ENCODE measurements at places on chromosomes 4 and X. TPM values are rescaled to one million over a fixed set of nuclear protein-coding genes. Genes with fewer than 3 reads are reported as not detected.

DNA sequence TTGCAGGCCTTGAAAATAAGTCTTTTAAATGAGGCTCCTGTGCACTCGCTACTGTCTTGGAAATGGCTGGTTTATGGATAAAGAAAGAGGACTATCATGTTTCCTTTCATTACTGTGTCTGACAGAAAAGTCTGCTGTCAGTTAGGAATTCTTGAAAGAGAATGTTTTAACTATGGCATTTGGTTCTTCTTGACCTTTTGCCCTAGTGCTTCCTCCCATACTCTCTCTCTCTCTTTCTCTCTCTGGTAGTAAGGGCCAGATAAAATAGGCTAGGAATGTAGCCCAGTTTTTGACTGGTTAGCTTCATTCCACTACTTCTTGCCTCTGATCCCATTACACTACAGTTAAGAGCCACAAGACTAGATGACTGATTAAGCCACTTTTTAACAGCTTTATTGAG lies 29.8 kb downstream of the YY2 start:
- H3K27me3 ChIP-seq = no peaks in the 10 kb centered on the region
- no peak overlapping the region for H3K27ac ChIP-seq
- no peak overlapping the region for H3K4me3 ChIP-seq
- no peaks in the 10 kb centered on the region for H3K36me3 ChIP-seq
- no peaks in the 10 kb centered on the region for H3K4me1 ChIP-seq
- DNase-seq = no peak

DNA sequence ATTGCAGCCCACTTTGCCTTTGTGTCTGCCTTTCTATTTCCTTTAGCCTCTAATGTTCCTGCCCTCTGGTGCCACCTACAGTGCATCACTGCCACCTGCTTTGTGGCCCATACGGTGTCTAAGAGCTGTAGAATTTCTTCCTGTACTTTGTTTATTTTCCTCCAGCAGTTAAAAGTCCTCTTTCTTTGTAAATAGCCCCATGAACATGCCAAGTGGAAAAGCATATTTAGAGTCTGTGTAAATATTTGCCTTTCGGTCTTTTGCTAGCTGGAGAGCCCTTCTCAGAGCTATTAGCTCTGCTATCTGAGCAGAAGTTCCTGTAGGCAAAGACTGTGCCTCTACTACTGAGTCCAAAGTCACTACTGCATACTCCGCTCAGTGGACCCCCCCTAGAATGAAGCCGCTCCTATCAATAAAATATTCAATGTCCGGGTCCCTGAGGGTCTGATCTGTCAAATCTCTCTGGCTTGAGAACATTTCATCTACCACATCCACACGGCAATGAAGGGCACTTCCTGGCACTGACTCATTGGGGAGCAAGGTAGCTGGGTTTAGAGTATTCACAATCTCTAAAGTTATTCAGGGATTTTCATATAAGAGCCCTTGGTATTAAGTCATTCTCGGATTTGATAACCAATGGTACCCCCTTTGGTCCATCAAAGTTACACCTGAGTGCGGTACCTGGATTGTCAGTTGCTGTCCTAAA lies 36.3 kb downstream of the SULT1E1 start:
- H3K27me3 ChIP-seq = no peaks in the 10 kb centered on the region
- H3K4me3 ChIP-seq = no peak overlapping the region
- DNase-seq = no peak
- no peaks in the 10 kb centered on the region for H3K4me1 ChIP-seq

- no peak overlapping the region for H3K4me3 ChIP-seq
- no peaks in the 10 kb centered on the region for H3K4me1 ChIP-seq
- no peak for DNase-seq
- no peaks in the 10 kb centered on the region for H3K36me3 ChIP-seq
- no peaks in the 10 kb centered on the region for H3K27me3 ChIP-seq
- H3K27ac ChIP-seq = no peak overlapping the region
These were observed 64.6 kb downstream of the FHIP1A start for GRCh38 chr4:151473521-151474097.

DNA sequence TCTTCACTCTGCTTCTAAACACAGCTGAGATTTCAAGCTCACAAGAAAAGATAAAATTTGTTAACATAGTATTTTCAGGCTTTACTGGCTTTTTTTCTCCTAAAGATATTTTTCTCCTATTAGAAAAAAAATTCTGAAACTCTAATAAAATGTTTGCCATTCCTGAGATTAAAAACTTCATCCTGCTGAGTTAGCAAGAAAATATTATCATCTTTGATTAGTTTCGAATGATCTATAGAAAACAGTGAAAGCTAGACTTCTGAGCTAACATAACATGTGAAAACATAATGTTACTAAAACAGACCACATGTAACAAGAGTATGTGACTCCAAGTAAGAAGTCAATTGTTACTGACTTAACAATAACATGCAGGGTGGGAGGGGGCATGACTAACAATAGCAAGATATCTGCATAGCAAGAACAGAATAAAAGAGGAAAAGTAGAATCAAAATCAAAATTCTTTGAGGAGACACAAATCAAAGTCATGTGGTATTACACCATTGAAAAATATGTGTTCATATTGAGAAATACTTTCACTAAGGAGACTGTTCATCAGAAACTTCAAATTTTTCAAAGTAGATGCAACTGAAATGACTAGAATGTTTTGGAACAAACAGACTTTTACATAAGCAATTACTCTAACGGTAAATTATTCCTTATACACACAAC lies 14.5 kb downstream of the TBCK start:
- H3K4me3 ChIP-seq = no peak overlapping the region
- peaks cover 8% of the 10 kb centered on the region for H3K36me3 ChIP-seq
- H3K4me1 ChIP-seq = no peaks in the 10 kb centered on the region
- no peak for DNase-seq

DNA sequence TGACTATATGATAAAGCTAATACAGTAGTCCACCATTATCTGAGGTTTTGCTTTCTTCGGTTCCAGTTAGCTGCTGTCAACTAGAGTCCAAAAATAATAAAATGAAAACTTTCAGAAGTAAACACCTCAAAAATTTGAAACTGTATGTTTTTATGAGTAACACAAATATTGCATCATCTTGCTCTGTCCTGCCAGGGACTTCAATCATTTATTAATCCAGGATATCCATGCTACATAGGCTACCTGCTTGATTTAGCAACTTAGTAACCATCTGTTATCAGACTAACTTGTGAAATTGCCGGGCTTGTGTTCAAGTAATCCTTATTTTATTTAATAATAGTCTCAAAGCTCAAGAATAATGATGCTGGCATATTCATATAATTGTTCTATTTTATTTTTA lies 1537.8 kb upstream of the PABPC4L start:
- no peak for DNase-seq
- H3K4me1 ChIP-seq = no peaks in the 10 kb centered on the region
- H3K27ac ChIP-seq = no peak overlapping the region
- no peaks in the 10 kb centered on the region for H3K36me3 ChIP-seq
- H3K4me3 ChIP-seq = no peak overlapping the region

GRCh38 chr4:156941940-156942548 lies 29.6 kb downstream of the PDGFC start:
- no peaks in the 10 kb centered on the region for H3K27me3 ChIP-seq
- no peak overlapping the region for H3K27ac ChIP-seq
- H3K4me3 ChIP-seq = no peak overlapping the region
- H3K36me3 ChIP-seq = no peaks in the 10 kb centered on the region
- DNase-seq = no peak

GRCh38 chrX:153450949-153451277 lies 5.1 kb upstream of the TREX2 start:
- no peak overlapping the region for H3K27ac ChIP-seq
- H3K4me3 ChIP-seq = no peak overlapping the region
- DNase-seq = no peak

DNA sequence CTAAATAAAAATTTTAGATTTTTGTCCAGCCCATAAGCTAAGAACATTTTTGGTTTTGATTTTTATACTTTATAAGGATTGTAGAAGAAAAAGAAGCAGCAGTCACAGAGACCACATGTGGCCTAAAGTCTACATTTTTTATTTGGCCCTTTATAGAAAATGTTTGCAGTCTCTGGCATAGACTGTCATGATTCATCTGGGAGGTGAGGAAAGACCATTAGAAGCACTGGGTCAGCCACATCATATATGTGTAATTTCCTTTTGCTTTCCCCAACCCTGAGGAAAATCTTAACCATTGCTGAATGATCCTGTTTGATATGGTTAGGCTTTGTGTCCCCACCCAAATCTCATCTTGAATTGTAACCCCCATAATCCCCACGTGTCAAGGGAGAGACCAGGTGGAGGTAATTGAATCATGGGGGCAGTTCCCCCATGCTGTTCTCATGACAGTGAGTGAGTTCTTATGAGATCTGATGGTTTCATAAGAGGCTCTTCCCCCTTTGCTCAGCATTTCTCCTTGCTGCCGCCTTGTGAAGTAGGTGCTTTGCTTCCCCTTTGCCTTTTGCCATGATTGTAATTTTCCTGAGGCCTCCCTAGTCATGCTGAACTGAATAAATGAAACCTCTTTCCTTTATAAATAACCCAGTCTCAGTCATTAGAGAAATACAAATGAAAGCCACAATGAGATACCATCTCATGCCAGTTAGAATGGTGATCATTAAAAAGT lies 12.1 kb upstream of the COPS4 start:
- no peak for DNase-seq
- no peak overlapping the region for H3K4me3 ChIP-seq
- H3K36me3 ChIP-seq = no peaks in the 10 kb centered on the region

DNA sequence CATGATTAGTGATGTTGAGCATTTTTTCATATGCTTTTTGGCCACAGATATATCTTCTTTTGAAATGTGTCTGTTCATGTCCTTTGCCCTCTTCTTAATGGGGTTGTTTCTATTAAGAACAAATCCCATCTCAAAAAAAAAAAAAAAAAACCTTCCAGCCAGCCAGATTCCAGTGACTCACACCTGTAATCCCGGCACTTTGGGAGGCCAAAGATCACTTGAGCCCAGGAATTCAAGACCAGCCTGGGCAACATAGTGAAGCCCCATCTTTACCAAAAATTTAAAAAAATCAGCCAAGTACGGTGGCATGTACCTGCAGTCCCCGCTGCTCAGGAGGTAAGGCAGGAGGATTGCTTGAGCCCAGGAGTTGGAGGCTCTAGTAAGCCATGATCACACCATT lies 5.1 kb downstream of the RAB33B start:
- H3K4me1 ChIP-seq = peaks cover 18% of the 10 kb centered on the region
- H3K27me3 ChIP-seq = no peaks in the 10 kb centered on the region
- no peak overlapping the region for H3K27ac ChIP-seq
- no peak overlapping the region for H3K4me3 ChIP-seq

DNA sequence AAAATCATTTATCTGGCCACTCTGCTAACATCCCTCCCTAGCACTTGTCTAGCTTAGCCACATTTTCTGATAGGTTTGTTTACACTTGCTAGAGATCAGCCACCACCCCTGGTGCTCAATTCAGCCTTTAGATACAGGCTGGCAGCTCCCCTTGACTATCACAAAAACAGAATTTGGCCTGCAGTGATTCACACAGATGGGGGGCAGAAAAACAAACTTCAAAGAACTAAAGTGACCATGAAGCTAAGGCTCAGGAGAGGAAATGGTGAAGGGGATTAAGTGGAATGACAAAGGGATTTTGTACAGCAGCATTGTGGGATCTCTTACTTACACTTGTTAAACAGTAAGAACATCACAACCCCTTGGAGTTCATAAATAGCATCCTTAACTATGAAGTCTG lies 1718.0 kb upstream of the PCDH7 start:
- H3K4me1 ChIP-seq = no peaks in the 10 kb centered on the region
- H3K27ac ChIP-seq = no peak overlapping the region
- no peaks in the 10 kb centered on the region for H3K27me3 ChIP-seq
- DNase-seq = no peak

- DNase-seq = no peak
- H3K27ac ChIP-seq = no peak overlapping the region
- no peaks in the 10 kb centered on the region for H3K27me3 ChIP-seq
- H3K36me3 ChIP-seq = no peaks in the 10 kb centered on the region
- H3K4me3 ChIP-seq = no peak overlapping the region
These were observed 47.0 kb upstream of the NAP1L5 start for GRCh38 chr4:88744609-88745008.

GRCh38 chr4:61841714-61842113 lies 641.6 kb downstream of the ADGRL3 start:
- H3K27me3 ChIP-seq = no peaks in the 10 kb centered on the region
- H3K4me1 ChIP-seq = no peaks in the 10 kb centered on the region
- H3K27ac ChIP-seq = no peak overlapping the region

DNA sequence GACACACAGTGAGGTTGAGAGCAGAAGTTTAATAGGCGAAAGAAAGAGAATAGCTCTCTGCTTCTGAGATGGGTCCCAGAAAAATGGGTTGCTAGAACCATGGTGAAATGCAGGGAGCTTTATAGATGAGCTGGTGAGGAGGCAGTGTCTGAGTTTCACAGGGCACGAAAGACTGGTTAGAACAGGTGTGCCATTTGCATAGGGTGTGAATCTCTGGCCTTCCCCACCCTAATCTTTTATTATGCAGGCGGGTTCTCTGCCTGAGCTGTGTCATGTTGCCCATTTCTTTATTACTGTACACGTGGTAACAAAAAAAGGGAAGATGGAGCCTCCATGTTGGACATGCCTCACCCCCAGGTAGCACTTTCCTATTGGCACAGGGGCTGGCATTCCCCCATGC lies 39.1 kb downstream of the FUNDC1 start:
- H3K27ac ChIP-seq = no peak overlapping the region
- H3K36me3 ChIP-seq = no peaks in the 10 kb centered on the region
- no peaks in the 10 kb centered on the region for H3K4me1 ChIP-seq
- no peak for DNase-seq
- no peaks in the 10 kb centered on the region for H3K27me3 ChIP-seq
- H3K4me3 ChIP-seq = no peak overlapping the region

DNA sequence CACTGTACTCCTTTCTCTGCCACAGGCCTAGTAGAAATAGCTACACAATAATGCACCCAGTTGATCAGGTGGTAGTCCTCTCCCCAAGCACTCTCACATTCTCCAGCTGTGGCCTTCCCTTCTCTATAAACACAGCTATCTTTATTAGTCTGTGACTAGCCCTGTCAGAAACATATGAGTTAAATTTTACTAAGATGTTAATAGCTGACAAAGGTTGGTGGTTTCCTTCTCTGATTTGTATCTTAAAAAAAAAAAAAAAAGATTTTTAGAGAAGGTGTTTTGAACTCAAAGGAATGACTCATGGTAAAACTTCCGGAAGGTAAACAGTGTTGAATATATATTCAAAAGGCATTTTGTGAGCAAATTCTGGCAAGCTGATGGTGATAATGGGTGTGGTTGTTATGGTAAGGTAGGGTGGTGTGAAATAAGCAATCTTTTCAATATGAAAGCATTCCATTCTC lies 327.4 kb downstream of the PPP3CA start:
- H3K27me3 ChIP-seq = no peaks in the 10 kb centered on the region
- peaks cover 2% of the 10 kb centered on the region for H3K36me3 ChIP-seq
- peaks cover 25% of the 10 kb centered on the region for H3K4me1 ChIP-seq
- no peak overlapping the region for H3K27ac ChIP-seq
- DNase-seq = no peak

DNA sequence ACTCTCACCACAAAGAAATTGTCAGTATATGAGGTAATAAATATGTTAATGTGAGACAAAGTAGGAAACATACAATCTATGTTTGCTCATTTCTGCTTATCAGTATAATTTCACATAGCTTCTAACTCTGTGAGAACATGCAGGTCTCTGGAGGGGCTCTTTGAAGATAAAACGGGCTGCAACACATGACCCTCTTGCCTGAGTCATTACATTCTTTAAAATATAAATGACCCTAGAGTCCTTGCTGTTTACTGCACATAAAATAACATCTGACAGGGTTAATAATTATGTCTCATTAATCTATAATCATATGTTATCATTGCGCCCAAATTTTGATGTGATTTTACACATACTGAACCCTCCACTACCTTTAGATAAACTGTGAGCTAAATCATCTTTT lies 681.5 kb downstream of the ARAP2 start:
- H3K4me3 ChIP-seq = no peak overlapping the region
- no peaks in the 10 kb centered on the region for H3K27me3 ChIP-seq
- no peaks in the 10 kb centered on the region for H3K36me3 ChIP-seq
- DNase-seq = no peak
- H3K27ac ChIP-seq = no peak overlapping the region

Gene OTUD6A
- total RNA-seq = not detected

Gene POU4F2
- total RNA-seq = not detected

Gene LARP7
- 57.4 TPM for total RNA-seq

Gene TNIP3
- total RNA-seq = not detected

Measured in B cell (primary cell).